A549 (cell line): ENCODE measurements at places on chromosomes 12 and 14. TPM values are rescaled to one million over a fixed set of nuclear protein-coding genes. Genes with fewer than 3 reads are reported as not detected.

The MYH6 gene
- not detected in 3 replicates for polyA plus RNA-seq

The ADCK1 gene
- 6.3 to 7.3 TPM (median 6.6 TPM) in 3 replicates for polyA plus RNA-seq

The TAS2R10 gene
- polyA plus RNA-seq: 0.09 to 0.14 TPM in 2 of 3 replicates, not detected in the other

The FNTB gene
- polyA plus RNA-seq: 31.2 to 41.9 TPM (median 37.3 TPM) in 3 replicates

The LMNTD1 gene
- polyA plus RNA-seq: not detected in 3 replicates

The KITLG gene
- polyA plus RNA-seq: 8.0 to 8.9 TPM (median 8.7 TPM) in 3 replicates

The NUP107 gene
- polyA plus RNA-seq: 78.5 to 86.0 TPM (median 79.3 TPM) in 3 replicates

- peak; percentile 89 for DNase-seq
These were observed at the start of gene VDR for GRCh38 chr12:47904713-47905709. Gene VDR (minus strand): TSS chr12:47904994. CDS start chr12:47879113, 25,881 bp downstream.

- DNase-seq: no peak
These were observed 24.6 kb upstream of the ANP32D start for GRCh38 chr12:48447755-48448154.
